HT1080 (cell line): ENCODE measurements at places on chromosomes 3 and 15.

DNA sequence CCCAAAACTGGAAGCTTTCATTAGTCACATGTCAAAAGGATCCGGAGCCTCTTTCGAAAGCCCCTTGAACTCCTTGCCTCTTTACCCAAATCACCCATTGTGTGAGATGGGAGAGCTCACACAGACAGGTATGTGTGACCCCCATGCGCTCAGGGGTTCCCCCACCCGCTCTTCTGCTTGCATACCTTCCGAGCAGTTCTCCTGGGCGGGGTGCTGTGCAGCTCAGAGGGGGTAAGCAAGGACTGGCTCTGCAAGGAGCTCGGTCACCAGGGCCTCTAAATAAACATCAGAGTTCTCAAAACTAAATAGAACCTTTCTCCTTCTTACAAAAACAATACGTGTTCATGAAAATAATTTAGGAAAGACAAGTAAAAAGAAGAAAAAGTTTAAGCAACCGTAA is 55.7 kb downstream of the PXYLP1 start:
- DNase-seq, result no peak

GRCh38 chr3:51673181-51673801 is 2.2 kb downstream of the TEX264 start:
- DNase-seq, result no peak

DNA sequence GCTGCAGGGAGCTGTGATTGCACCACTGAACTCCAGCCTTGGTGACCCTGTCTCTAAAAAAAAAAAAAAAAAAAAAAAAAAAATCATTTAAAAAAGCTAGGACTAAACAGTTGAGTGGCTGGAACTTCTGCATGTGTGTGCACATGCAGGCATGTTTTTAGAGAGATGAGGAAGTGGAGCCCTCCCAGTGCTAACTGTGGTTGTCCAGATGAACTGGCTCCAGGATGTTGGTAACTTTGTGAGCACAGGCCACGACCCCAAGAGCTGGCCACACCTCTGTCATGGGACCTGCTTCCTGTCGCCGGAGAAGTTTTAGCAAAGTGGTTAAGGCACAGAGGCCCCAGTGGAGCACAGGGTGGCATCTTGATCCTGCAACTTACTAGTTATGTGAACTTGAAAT is 27.0 kb downstream of the CHCHD6 start:
- no peak for DNase-seq

DNA sequence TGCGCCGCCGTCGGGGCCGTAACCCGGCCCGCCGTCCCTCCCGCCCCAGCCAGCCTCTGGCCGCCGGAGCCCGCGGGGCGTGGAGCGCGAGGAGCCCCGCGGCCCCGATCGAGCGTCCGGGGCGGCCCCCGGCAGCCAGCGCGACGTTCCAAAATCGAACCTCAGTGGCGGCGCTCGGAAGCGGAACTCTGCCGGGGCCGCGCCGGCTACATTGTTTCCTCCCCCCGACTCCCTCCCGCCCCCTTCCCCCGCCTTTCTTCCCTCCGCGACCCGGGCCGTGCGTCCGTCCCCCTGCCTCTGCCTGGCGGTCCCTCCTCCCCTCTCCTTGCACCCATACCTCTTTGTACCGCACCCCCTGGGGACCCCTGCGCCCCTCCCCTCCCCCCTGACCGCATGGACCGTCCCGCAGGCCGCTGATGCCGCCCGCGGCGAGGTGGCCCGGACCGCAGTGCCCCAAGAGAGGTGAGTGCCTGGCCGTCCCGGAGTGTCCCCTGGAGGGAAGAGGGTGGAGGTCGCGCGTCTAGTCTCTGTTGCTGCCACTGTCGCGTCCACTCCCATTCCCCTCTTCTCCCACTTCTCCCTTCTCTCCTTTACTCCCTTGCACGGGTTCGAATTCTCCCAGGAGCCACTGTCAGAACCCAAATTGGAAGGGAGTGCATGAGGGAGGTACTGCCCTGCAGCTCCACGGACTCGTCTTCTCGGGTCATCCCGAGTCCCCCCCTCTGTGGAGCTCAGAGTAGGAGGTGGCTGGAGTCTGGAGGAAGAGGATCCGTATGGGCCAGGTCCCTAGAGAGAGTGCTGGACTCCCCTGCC is 585 bp downstream of the CSK start:
- DNase-seq, result no peak

GRCh38 chr3:106678657-106679390 is 698.4 kb upstream of the CCDC54 start:
- no peak for DNase-seq
